Activated T-cell treated with anti-CD3 and anti-CD28 coated beads, Interleukin-2, amount 50 U/mL, for 48 hours (primary cell): ENCODE measurements at places on chromosomes 2 and 18.

DNA sequence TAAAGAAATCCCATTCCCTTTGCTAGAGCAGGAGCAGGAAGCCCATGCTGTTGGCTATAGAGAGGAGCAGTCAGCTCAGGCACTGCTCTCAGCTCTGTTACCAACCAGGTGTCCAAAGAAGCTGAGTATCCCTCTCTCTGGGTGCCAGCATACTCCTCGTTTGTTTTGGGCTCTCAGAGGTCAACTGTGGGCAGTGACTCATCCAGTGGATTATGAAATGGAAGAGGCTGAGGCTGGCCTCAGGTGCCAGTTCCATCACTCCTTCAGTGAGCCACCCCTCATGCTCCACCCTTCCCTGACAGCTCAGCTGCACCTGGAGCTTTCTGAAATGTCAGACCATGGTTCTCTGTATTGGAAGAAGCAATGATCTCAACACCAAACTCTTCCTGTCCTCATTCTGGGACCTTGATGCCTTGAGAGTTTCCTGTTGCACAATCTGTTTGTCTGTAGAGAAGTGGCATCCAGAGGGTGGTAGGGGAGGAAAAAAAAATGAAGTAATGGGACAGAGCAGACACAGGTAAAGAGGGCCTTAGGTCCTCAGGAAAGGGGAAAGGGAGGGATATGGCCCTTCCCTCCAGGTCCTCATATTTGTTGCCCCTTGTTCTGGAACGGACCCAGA is 31.2 kb upstream of the EN1 start:
- DNase-seq, result no peak

GRCh38 chr2:112686348-112687217 is 34.2 kb upstream of the NT5DC4 start:
- no peak for DNase-seq

DNA sequence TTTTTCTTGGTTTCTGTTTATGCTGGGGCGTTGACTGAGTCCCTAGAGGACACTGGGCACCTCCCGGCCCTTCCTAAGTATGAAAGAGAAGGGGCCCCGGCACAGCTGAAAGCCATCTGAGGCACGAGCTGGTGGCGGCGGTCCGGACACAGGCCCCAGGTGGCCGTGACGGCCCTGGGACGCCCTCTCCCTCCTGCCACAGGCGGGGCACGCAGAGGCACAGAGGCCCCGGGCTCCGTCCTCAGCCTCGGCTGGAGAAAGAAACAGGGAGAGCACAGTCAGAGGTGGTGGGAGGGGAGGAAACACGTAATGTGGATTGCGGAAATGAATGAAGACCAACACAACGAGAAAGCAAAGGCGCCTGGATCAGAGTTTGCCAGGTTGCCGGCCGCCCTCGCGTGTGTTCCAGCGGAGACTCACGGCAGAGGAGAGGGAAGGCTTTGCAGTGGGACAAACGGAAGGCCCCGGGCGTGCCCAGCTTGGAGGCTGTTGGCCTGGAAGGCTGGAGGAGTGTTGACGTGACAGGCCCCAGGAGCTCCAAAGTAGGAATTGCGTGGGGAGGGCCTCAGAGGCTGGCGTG is 119.1 kb downstream of the PTGR3 start:
- DNase-seq, result no peak

DNA sequence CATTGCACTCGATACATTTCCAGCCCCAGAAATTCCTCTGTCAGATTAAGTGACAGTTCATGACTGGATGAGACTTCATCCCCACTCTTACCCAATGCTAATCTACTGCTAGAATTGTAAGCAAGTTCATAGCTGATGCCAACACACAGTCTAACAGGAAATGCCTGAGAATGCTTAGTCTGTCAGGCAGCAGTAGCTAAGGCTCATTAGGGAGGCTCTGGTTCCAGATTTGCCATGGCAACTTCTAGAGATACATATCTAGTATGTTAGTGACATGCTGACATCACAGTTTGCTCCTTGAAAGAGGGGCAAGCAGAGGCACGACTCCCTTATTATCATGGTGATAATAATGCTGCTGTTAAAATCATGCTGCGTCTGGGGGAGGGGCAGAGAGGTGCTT is 198.4 kb downstream of the RBM43 start:
- DNase-seq, result no peak

DNA sequence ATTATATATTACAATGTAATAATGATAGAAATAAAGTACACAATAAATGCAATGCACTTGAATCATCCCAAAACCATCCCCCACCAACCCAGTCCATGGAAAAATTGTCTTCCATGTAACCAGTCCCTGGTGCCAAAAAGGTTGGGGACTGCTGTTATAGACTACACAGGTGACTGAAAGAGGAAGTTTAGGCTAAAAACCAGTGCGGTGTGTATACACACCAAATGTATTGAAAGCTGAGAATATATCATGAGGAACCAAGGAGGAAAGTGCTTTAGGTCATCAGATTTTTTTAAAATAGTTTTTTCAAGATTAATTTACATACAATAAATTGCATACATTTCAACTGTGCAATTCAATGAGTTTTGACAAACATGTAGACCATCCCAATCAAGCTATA is 20.5 kb upstream of the C1D start:
- no peak for DNase-seq

DNA sequence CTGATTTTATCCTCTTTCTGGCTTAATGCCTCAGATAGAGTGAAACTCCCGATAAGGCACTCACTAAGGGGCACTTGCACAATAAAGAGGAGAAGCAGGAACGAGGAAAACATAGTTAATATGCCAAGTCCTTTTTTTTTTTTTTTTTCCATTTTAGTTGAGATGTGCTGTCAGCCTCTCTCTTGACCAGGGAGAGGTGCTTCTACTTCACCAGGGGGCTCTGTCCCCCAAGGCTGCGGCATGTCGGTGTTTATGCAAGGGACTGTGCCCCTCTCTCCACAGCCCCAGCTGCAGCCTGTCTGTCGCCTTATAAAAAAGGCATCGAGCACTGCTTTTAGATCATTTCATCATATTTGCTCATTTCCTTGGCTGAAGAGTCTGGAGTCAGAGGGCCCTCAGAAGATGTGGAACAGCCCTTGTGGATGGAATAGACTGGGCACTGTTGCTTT is 178.1 kb downstream of the SLC8A1 start:
- no peak for DNase-seq

- no peak for DNase-seq
These were observed 158.6 kb upstream of the RAB6C start for GRCh38 chr2:129820908-129821307.

DNA sequence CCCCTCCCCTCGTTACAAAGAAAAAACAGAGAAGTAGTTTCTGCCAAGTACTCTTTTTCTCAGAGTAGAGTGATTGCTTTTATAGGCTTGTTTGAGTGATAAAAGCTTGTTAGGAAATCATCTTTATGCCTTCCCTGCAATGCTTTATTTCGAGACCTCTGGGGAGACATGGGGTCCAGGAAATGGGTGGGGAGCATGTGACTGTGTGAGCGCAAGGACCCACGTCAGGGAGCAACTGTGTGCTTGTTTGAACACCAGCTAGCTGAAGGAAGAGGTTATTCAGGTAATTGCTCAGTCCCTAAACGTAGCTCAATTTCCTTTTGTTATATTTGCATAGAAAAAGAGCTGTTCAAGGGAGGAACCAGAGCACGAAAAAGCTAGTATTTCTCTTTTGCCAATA is 187.3 kb downstream of the FAM210A start:
- no peak for DNase-seq

GRCh38 chr18:8816220-8816619 is 110.9 kb downstream of the MTCL1 start:
- DNase-seq, result no peak

DNA sequence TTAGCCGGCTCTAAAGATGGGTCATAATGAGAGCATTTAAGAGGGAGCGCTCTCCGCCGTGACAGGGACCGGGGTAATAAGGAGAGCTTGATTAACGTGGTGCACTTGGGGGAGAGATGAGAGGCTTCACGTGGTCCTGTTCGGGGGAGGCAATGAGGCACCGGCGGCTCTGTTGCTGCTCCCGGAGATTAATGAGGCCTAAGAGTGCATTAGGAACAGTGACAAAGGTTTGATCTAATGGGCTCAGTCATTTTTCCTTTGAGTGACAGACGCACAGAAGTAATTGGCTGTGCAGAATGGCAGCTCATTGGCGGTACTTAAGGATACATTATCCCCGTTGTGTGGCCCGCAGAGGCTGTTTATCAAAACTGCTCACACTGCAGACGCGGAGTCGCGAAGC is 250.7 kb downstream of the GBX2 start:
- no peak for DNase-seq

GRCh38 chr2:960061-960736 is 9.6 kb downstream of the SNTG2 start:
- no peak for DNase-seq

DNA sequence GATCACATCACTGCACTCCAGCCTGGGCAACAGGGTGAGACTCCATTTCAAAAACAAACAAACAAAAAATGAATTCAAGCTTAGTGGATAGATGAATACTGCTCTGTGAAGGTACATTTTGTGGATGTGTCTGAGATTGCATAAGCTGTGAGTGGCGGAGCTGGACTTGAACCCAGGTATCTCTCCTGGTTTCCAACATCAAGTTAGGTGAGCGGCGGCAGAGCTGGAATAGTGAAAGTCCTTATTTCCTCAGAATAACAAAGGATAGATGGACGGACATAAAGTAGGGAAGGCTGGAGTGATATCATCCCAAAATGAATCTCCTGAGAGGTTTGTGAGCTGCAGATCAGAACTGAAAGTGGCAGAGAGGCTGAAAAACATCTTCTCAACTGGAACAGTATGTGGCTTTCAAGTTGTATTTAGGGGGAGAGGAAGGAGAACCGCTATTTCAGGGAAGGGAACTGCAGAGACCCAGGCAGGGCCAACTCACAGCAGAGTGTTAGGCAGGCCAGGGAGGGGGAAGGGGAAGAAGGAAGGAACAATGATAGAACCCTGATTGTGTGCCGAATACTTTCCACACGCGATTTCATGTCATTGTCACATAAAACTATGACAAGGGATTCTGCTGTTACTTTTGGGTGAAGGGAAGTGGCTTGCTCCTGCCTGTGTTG is 106.2 kb downstream of the LPIN1 start:
- no peak for DNase-seq

- DNase-seq, result no peak
These were observed 252.1 kb upstream of the SLC14A2 start for GRCh38 chr18:45363196-45363595.

GRCh38 chr2:106020821-106021661 is 173.1 kb downstream of the UXS1 start:
- no peak for DNase-seq

DNA sequence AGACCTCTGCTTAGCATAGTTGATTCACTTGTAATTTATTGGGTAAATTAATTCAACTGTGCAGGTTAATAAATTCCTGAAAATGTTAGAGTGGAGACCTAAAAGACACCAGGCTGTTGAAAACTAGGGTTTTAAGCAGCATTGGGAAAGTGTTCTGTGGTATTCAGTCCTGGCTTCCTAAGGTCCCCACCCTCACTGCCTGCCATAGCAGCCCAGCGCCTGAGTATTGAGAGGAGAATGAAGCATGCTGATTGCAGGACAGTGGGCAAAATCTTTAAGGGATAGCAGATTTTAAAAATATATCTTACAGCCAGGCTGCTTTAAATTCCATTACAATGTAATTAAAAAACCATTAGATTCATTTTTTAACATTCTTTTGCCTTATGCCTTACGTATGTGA is 20.6 kb downstream of the MEIS1 start:
- DNase-seq, result no peak

- DNase-seq, result no peak
These were observed 56.2 kb downstream of the REEP1 start for GRCh38 chr2:86281066-86281700.

GRCh38 chr2:9748577-9748976 is 94.7 kb upstream of the TAF1B start:
- no peak for DNase-seq

DNA sequence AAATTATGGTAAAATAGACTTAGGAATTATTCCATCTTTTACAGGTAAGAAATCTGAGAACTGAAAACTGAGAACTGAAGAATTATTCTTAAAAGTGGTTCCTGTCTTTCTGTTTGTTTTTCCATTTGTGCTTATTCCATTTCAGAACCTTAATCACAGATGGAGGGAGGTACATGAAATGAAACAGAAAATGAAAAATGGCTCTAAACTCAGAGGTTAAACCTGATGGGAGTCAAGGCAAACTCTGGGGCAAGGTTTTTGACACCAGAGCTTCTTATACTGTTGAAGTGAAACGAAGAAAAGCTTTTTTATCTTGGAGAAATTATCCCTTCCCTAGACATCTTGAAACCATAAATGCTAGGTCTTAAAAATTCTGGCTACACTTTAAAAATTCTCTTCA is 182.1 kb downstream of the ZNF804A start:
- DNase-seq, result no peak

DNA sequence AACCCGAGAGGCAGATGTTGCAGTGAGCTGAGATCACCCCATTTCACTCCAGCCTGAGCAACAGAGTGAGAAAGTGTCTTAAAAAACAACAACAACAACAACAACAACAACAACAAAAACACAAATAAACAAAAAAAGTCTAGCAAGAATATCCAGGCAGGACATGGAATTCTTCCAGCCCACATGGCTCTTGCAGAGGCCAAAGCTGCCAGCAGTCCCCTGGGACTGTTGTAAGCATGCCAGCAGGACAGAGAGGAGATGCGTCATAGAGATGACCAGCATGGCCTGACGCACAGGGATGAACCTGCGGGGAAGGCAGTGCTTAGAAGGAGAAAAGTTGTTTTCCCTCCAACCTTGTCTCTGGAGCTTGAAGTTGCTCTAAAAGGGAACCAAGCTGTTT is 182.3 kb upstream of the PGAP1 start:
- DNase-seq, result no peak

GRCh38 chr2:3356799-3357198 is 20.8 kb downstream of the EIPR1 start:
- no peak for DNase-seq
